Activated T-cell treated with anti-CD3 and anti-CD28 coated beads, Interleukin-2, amount 50 U/mL, for 72 hours (primary cell): ENCODE measurements at places on chromosomes 4 and X. TPM values are rescaled to one million over a fixed set of nuclear protein-coding genes. Genes with fewer than 3 reads are reported as not detected.

- H3K27me3 ChIP-seq, result peaks cover 13% of the 10 kb centered on the region
- no peak overlapping the region for H3K4me3 ChIP-seq
- H3K4me1 ChIP-seq, result peaks cover 19% of the 10 kb centered on the region
These were observed 17.6 kb downstream of the TRIM61 start for GRCh38 chr4:164959896-164960295.

DNA sequence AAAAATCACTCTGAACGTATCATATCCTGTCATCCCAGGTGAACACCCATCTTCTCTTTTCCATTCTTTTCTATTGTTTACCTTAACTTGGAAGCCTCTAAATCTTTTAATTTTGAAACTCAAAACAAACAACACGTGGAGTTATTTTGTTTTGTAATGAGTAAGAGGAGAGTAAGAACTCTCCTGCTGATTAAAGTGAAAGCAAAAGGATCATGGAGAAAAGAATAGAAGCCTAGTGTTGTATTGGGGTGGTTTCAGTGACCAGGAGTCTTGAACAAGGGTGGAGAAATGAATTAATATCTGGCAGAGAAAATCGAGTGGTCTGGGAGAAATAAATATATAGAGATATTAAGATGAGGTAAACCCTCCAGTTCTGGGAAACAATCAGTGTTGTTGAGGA is 237.4 kb upstream of the UGT8 start:
- no peak for DNase-seq
- H3K27me3 ChIP-seq, result no peaks in the 10 kb centered on the region
- no peak overlapping the region for H3K4me3 ChIP-seq
- peaks cover 4% of the 10 kb centered on the region for H3K4me1 ChIP-seq
- no peak overlapping the region for H3K27ac ChIP-seq

- peaks cover 2% of the 10 kb centered on the region for H3K36me3 ChIP-seq
- H3K27ac ChIP-seq, result no peak overlapping the region
- DNase-seq, result no peak
- no peaks in the 10 kb centered on the region for H3K4me1 ChIP-seq
- no peaks in the 10 kb centered on the region for H3K27me3 ChIP-seq
- no peak overlapping the region for H3K4me3 ChIP-seq
These were observed 139.6 kb downstream of the IQCM start for GRCh38 chr4:149676076-149676475.

The TAF7L gene
- not detected for total RNA-seq

GRCh38 chrX:109927663-109928273 is 75.1 kb upstream of the TMEM164 start:
- no peak overlapping the region for H3K27ac ChIP-seq
- no peak overlapping the region for H3K4me3 ChIP-seq
- H3K4me1 ChIP-seq, result no peaks in the 10 kb centered on the region
- no peak for DNase-seq
- H3K27me3 ChIP-seq, result peaks cover 25% of the 10 kb centered on the region
- H3K36me3 ChIP-seq, result no peaks in the 10 kb centered on the region

- H3K27me3 ChIP-seq, result peaks cover 13% of the 10 kb centered on the region
- H3K4me3 ChIP-seq, result no peak overlapping the region
- H3K27ac ChIP-seq, result peak overlapping the region; percentile 74
- H3K36me3 ChIP-seq, result peaks cover 4% of the 10 kb centered on the region
These were observed 53.2 kb upstream of the RBMX start for GRCh38 chrX:136933611-136934145.

DNA sequence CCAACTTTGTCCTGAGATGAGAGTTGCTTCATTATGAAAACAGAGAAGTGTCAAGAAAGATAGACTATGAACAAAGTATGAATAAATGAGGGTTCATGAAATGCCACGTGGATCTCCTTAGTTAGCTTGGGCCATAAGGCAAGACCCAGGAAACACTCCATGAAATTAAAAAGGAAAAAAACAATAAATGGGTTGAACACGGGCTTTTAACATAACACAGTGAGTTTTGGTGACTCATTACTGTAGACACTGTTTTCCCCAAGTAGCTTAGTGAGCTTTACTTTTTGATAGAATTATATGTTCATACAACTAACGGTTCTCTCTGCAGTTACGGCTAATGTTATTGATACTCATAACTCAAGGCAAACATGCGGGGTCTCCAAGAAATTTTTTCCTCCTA is 265.0 kb downstream of the DHX15 start:
- no peaks in the 10 kb centered on the region for H3K36me3 ChIP-seq
- no peaks in the 10 kb centered on the region for H3K27me3 ChIP-seq
- no peak overlapping the region for H3K27ac ChIP-seq
- DNase-seq, result no peak
- H3K4me1 ChIP-seq, result no peaks in the 10 kb centered on the region
- H3K4me3 ChIP-seq, result no peak overlapping the region

DNA sequence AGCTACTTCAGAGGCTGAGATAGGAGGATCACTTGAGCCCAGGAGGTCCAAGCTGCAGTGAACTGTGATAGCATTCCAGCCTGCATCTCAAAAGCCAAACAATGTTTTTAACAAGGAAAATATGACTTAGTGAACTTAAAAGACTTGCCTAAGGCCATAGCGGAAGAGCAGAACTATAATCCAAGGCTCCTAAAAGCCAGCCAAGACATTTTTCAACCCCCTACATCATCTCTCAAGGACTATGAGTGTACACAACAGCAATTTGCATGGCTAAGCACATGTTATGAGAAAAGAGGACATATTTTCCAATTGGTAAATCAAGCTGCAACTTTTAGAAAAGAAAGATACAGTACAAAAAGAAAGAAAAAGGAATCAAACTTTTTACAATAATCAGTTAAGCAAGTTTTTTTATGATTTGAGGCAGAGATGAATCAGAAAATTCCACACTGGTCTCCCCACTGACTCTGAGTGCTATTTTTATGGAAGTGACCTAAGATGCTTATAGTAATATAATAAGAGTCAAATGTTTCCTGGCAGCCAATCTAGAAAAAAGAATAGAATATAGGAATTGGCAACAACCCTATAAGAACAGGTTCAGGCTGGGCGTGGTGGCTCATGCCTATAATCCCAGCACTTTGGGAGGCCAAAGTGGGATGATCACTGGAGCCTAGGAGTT is 9.8 kb upstream of the ACOT9 start:
- H3K36me3 ChIP-seq, result no peaks in the 10 kb centered on the region
- no peak overlapping the region for H3K4me3 ChIP-seq
- peaks cover 6% of the 10 kb centered on the region for H3K27me3 ChIP-seq
- peak overlapping the region; percentile 44 for H3K27ac ChIP-seq
- DNase-seq, result no peak
- H3K4me1 ChIP-seq, result peaks cover 9% of the 10 kb centered on the region

The RLIM gene
- 35.0 TPM for total RNA-seq

The DMRTC1 gene
- total RNA-seq, result 0.36 TPM

DNA sequence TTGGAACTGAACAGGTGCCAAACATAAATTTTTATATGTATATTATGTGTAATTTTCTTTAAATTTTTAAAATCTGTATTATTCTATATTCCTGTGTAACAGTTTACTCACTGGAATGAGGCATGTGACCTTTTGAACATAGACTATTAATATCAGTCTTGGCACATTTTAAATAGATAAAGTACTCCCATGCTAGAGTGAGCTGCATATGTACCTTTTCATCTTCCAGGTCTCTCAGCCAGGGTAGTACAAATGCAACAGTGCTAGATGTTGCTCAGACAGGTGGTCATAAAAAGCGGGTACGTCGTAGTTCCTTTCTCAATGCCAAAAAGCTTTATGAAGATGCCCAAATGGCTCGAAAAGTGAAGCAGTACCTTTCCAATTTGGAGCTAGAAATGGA is 242.0 kb downstream of the RAPGEF2 start:
- no peak for DNase-seq
- no peak overlapping the region for H3K27ac ChIP-seq
- H3K4me1 ChIP-seq, result no peaks in the 10 kb centered on the region
- H3K27me3 ChIP-seq, result no peaks in the 10 kb centered on the region

GRCh38 chrX:151871244-151871643 is 41.4 kb upstream of the MAGEA4 start:
- H3K27ac ChIP-seq, result no peak overlapping the region
- H3K4me3 ChIP-seq, result no peak overlapping the region
- H3K36me3 ChIP-seq, result no peaks in the 10 kb centered on the region
- H3K27me3 ChIP-seq, result peaks cover 14% of the 10 kb centered on the region
- no peak for DNase-seq

GRCh38 chrX:9682861-9683260 is 82.8 kb downstream of the GPR143 start:
- no peak for DNase-seq
- H3K4me3 ChIP-seq, result no peak overlapping the region
- no peaks in the 10 kb centered on the region for H3K27me3 ChIP-seq
- peaks cover 2% of the 10 kb centered on the region for H3K36me3 ChIP-seq

DNA sequence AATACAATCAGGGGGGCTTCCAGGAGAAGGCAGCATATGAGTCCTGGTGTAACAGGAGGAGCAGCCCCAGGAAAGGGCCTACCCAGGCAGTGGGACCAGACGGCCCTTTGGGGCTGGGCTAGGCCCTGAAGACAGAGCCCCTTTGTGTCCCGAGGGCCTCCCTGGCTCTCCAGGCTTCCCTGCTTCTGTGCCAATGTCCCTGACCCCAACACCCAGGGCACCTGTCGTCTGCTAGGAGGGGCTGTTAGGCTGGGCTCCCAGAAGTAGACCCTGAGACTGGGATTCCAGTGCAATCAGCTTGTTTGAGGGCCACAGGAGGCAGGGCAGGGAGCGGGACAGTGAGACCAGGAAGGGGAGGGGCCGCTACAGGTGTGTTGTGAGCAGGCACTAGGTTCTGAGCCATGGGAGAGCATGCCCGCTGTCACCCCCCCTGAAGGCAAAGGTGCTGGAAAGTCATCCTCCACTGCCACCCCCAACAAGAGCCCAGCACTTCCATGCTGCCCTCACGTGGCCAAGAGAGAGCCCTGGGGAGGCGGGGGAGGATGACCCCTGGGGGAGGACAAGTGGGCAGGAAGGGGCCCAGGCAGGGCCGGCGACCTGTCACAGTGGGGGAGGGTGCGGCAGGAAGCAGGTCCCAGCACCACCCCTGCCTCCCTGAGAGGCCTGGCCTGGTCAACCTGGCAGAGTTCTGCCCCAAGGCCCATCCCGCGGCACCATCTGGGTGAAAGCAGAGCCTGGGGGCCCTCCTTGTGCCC is 64.8 kb downstream of the ADRA2C start:
- no peaks in the 10 kb centered on the region for H3K36me3 ChIP-seq
- H3K27ac ChIP-seq, result no peak overlapping the region
- no peak overlapping the region for H3K4me3 ChIP-seq
- no peak for DNase-seq
- H3K4me1 ChIP-seq, result no peaks in the 10 kb centered on the region

- H3K36me3 ChIP-seq, result peaks cover 2% of the 10 kb centered on the region
- no peak for DNase-seq
- no peaks in the 10 kb centered on the region for H3K27me3 ChIP-seq
- H3K4me1 ChIP-seq, result no peaks in the 10 kb centered on the region
These were observed 538.6 kb downstream of the ANKRD50 start for GRCh38 chr4:124173912-124174311.

DNA sequence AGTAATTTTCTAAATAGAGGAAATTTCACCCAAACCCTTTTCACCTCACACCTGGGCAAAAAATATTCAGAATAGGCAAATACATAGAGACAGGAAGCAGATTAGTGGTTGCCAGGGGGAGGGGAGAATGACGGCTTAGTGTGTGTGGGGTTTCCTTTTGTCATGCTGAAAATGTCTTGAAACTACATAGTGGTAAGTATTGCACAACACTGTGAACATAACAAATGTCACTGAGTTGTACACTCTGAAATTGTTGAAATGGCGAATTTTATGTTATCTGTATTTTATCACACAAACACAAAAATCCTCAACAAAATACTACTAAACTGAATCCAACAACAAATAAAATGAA is 60.7 kb upstream of the PLAC1 start:
- DNase-seq, result peak; percentile 30
- no peak overlapping the region for H3K4me3 ChIP-seq
- H3K4me1 ChIP-seq, result peaks cover 21% of the 10 kb centered on the region
- H3K27me3 ChIP-seq, result peaks cover 14% of the 10 kb centered on the region
- H3K36me3 ChIP-seq, result no peaks in the 10 kb centered on the region

GRCh38 chrX:46381630-46382029 is 163.6 kb downstream of the ZNF674 start:
- no peak overlapping the region for H3K27ac ChIP-seq
- H3K36me3 ChIP-seq, result no peaks in the 10 kb centered on the region
- DNase-seq, result peak; percentile 36
- H3K4me3 ChIP-seq, result no peak overlapping the region

The PCDH19 gene
- not detected for total RNA-seq

The SUPT20HL2 gene
- not detected for total RNA-seq

The ITIH6 gene
- total RNA-seq, result not detected

The RRH gene
- 0.99 TPM for total RNA-seq

The MYL5 gene
- total RNA-seq, result 21.3 TPM

GRCh38 chr4:5810151-5810550 is 82.7 kb downstream of the CRMP1 start:
- H3K27me3 ChIP-seq, result no peaks in the 10 kb centered on the region
- no peaks in the 10 kb centered on the region for H3K4me1 ChIP-seq
- H3K36me3 ChIP-seq, result no peaks in the 10 kb centered on the region
- no peak overlapping the region for H3K27ac ChIP-seq
- no peak for DNase-seq

GRCh38 chr4:40736910-40737309 is 12.8 kb upstream of the NSUN7 start:
- peaks cover 20% of the 10 kb centered on the region for H3K4me1 ChIP-seq
- H3K36me3 ChIP-seq, result no peaks in the 10 kb centered on the region
- no peaks in the 10 kb centered on the region for H3K27me3 ChIP-seq
- no peak for DNase-seq
- H3K27ac ChIP-seq, result no peak overlapping the region

- H3K4me1 ChIP-seq, result peaks cover 17% of the 10 kb centered on the region
- no peak overlapping the region for H3K4me3 ChIP-seq
- H3K27ac ChIP-seq, result no peak overlapping the region
- H3K27me3 ChIP-seq, result peaks cover 11% of the 10 kb centered on the region
- no peak for DNase-seq
These were observed 2.0 kb upstream of the GPR34 start for GRCh38 chrX:41686788-41687187.

- no peaks in the 10 kb centered on the region for H3K36me3 ChIP-seq
- peaks cover 16% of the 10 kb centered on the region for H3K27me3 ChIP-seq
- no peak for DNase-seq
- no peak overlapping the region for H3K4me3 ChIP-seq
- H3K27ac ChIP-seq, result no peak overlapping the region
These were observed 1048.6 kb downstream of the FAM133A start for GRCh38 chrX:94722578-94722977.

DNA sequence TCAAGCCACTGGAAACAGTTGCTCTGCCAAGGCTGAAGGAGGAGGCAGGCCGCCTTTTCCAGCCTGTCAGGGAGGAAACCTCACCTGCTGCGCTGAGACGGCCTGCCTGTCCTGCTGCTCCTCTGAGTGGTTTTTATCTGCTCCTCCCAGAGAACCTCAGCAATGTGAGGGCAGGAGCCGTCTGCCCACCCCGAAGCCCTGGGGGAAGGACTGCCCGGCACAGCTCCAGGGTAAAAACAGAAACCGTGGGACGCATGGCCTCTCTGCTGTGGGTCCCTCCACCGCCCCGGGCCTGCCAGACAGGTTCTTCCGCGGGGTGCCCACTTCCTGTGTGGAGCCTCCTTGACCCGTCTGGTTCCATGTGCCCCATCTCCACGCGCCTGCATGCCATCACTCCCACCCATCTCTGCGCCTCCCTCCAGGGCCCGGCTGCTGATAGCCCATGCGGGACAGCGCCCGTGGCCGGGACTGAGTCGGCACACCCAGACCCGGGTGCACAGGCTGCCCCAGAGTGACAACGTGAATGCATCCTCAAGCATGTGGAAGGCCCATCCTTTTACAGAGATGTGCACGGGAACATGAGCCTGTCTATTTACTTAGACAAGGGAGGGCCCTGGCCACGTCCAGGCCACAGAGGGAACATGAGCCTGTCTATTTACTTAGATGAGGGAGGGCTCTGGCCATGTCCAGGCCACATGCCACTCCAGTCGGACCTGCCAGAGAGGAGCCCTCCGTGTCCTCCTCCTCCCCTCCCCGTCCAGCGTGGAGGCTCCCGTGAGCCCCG is 4.0 kb upstream of the SLC49A3 start:
- H3K36me3 ChIP-seq, result no peaks in the 10 kb centered on the region
- H3K27me3 ChIP-seq, result peaks cover 6% of the 10 kb centered on the region
- no peaks in the 10 kb centered on the region for H3K4me1 ChIP-seq
- no peak overlapping the region for H3K4me3 ChIP-seq
- H3K27ac ChIP-seq, result no peak overlapping the region
